ENCODE measurements at places on chromosomes 7 and 10.

DNA sequence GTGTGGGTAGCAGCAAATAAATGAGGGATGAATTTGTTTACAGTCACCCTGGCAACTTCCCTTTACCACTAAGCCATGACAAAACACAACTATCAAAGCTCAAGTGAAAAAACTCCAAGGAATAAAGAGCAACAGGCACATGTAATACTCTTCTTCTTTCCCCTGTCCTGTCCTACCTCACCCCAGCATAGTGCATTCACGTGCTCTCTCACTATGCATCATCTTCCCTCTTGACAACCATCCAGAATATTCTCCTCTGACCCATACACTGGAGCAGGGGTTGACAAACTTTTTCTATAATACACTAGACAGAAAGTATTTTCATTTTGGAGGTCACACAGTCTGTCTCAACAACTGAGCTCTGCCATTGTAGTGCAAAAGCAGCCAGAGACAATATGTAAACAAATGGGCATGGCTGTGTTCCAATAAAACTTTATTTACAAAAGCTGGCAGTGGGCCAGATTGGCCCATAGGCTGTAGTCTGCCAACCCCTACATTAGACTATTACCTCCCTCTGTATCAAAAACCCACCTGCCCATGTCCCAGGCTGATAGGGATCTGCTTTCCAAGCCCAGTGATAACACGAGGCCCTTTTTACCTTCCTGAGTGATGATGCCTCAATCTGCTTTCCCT is 354.5 kb downstream of the FGFR2 start:
- DNase-seq = no peak

- DNase-seq = no peak
Measured at GRCh38 chr7:28853150-28853549, 105.0 kb downstream of the TRIL start.

GRCh38 chr7:148973256-148973655 is 55.0 kb downstream of the PDIA4 start:
- DNase-seq = no peak

GRCh38 chr10:28676326-28676967 is 874 bp upstream of the BAMBI start:
- no peak for DNase-seq

GRCh38 chr10:35526746-35527145 is 78.4 kb upstream of the GJD4 start:
- no peak for DNase-seq

DNA sequence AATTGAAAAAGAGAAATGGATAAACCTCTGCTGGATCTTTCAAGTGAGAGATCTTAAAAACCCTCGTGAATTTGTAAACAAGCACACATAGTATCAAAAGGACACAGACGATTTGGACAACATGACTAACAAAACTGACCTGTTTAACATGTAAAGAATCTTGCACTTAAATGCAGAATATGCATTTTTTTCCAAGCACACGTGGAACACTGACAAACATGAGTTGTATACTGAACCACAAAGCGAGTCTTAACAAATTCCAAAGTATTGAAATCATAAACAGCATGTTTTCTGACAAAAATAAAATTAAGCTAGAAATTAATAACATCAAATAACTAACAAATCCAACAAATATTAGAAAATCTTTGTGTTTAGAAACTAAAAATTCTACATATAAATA is 65.0 kb upstream of the ZNF746 start:
- DNase-seq = no peak

DNA sequence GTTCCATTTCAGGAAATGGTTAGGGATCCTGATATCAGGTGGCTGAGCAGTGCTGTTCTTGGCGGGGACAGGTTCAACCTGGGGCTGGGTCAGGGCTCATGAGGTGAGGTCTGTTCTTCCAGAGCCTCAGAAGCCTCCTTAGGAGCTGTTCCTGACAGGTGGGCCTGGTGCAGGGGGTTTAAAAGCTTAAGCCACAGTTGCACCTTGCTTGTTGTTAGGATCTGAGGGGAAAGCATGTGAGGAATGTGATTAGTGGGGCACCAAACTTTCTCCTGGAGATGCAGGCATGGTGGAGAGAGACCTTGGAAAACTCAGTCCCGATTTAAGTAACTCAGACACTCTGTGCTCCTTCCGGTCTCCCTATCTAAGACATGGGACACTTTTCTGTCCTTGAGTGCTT is 18.7 kb upstream of the CRHR2 start:
- DNase-seq = no peak

DNA sequence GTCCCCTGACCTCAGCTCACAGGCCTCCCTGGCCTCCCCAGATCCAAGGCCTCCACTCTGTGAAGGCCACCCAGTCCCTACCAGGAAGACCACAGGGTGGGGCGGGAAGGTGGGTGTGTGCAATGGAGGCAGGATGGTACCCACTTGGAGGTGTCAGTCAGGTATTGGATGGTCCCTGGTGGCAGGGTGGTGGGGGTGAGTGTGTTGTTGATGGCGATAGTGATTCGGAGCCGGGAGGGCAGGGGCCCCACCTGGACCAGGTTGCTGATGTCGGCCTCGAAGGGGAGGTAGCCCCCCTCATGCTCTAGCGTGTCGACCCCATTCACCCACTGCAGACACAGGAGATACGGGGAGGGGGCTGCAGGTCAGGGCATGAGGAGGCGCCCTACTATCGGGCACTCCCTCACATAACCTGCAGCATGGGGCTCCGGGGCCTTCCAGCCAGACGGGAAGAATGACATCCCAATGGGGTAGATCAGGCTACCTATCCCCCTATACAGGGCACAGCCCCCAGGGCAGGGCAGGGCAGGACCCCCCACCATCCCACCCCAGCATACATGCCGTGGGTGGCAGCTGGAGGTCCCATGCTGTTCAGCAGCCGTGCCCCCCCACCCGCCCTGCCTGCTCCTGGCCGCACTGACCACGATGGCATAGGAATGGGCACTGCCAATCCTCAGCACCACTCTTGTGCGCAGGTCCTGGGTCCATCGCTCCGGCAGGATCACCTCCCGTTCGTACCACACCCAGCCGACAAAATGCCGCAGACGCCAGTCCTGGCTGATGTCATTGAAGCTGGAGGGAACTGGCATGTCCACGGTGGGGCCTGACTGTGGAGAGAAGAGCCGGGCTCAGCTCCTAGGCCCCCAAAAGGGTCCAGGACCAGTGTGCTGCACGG is 2.2 kb downstream of the GUSB start:
- DNase-seq = no peak

DNA sequence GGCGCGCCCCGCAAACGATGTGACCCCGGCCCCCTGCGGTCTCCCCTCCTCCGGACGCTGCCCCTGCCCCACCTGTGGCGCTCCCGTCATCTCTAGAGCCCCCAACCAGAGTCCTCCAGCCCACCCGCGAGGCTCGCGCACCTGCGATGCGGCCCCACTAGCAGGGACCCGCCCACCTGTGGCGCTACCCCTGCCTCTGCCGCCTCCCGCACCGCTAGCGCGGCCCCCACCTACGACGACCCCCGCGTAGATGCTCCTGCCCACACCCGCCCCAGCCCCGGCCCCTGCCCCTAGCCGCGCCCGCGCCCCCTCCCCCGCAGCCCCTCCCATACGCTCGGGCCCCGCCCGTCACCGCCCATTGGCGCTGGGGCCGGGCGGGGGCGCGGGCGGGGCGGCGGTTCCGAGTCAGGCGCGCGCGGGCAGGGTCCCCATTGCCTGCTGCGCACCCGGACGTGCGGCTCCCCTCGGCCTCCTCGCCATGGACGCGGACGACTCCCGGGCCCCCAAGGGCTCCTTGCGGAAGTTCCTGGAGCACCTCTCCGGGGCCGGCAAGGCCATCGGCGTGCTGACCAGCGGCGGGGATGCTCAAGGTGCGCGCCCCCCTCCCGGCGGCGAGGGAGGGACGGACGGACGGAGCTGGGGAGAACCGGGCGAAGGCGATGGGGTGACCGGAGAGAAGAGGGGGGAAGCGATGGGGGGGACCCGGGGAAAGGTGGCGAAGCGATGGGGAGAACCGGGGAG is at the start of gene PFKP:
TSS of gene PFKP (plus strand) at position 431 of the 741 bp plus-strand sequence. CDS start at position 479, 48 bp downstream.
- DNase-seq = peak; percentile 61

- no peak for DNase-seq
Measured at GRCh38 chr7:113083816-113084495, 2.7 kb downstream of the GPR85 start.

GRCh38 chr10:93198401-93199131 is 124.9 kb downstream of the CYP26A1 start:
- no peak for DNase-seq

GRCh38 chr7:70698219-70698832 is 433.6 kb upstream of the GALNT17 start:
- DNase-seq = no peak

GRCh38 chr7:99694912-99695304 is 15.1 kb upstream of the CYP3A5 start:
- no peak for DNase-seq

- no peak for DNase-seq
Measured at GRCh38 chr10:97065128-97065527, 120.6 kb downstream of the SLIT1 start.

DNA sequence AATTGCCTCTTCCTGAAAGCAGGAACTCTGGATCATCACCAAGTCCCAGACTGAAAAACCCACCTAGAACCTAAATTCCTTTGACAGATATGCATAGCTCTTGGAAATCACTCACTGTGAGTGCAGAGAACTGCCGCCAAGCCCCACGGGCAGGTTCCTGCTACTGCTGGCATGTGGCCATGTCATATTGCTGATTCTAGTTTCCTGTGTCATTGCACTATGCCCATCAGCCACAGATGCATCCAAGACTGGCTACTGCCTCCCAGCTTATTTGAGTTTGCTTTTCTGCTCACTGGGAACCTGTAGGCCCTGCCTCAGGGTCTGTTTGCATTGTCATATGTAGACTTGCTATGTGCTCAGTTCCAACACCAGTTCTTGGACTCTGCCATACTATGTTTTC is 786.0 kb downstream of the GRID1 start:
- no peak for DNase-seq

- DNase-seq = no peak
Measured at GRCh38 chr10:30553626-30554439, 75.7 kb downstream of the LYZL2 start.

DNA sequence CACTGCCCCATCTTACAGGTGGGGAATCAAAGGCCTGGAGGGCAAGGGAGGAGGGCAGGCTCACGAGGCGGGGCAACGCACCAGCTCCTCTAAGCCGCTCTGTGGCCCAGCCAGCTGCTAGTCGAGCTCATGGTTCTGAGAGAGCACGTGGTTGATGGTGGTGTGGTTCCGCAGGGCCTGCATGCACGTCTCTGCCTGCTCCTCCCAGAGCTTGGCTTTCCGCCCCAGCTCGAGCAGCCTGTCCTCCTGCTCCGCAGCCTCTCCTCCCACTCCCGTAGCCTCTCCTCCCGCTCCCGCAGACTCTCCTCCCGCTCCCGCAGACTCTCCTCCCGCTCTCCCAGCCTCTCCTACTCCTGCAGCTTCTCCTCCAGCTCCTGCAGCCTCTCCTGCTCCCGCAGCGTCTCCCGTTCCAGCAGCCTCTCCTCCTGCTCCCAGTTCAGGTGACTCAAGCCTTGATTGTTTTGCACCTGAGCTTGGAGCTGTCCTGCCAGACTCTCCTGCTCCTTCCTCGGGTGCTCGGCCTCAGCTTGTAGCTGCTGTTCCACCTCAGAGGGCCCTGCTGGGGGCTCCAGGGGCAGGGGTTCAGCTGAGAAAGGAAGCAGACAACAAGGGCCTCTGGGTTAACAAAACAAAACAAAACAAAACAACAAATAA is 19.1 kb upstream of the MTPAP start:
- DNase-seq = no peak

DNA sequence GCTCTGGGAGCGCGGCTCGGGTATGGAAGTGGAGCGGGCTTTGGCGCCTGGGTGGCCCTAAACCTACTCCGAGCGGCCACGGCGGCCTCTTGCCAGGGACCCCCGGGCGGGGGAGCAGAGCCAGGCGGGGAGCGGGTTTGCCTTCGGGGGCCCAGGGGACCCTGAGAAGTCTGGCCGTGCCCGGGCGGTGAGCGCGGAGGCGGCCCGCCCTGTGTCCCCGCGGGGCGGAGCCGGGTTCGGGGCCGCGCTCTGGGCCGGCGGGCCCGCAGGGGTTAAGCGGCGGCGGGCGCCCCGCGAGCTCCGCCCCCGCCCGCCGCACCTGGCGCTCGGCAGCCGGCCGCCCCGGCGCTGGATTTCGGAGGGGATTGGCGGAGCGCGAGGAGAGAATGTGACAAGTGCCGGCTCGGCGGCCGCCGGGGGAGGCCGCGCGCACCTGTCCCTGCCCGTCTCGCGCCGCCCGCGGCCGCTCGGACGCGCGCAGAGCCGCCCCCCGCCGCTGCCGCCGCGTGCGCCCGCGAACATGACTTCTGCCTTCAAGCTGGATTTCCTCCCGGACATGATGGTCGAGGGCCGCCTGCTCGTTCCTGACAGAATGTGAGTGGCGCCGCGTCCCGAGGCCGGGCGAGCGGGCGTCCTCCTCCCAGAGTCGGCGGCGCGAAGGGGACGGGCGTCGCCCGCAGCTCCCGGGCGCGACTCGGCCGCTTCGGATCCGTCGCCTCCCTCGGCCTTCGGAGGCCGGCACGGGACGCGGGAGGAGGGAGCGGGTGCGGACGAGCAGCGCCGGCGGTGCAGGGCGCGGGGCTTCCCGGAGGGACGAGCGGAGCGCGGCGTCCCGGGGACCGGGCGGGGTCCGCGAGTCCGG is at the start of gene CELF2:
TSS of gene CELF2 (plus strand) at position 303 of the 862 bp plus-strand sequence. CDS start at position 521, 218 bp downstream.
- DNase-seq = peak; percentile 26

GRCh38 chr10:32376097-32376496 is 29.1 kb upstream of the EPC1 start:
- DNase-seq = no peak

DNA sequence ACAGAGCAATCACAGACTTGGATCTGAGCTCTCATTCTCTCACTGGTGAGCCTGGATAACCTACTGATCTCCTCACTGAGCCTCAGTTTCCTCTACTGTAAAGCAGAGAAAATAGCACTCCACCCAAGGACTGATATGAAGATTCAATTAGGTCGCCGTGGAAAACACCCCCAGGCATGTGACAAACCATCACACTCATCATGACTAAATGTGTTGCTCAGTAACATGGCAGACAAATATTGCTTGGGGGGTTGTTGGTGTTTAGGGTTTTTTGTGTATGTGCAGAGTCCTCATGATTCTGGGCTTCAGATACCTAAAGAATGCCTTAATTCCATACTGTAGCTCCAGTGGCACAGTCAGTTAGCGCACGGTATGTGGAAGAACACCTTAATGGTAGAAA is 122.1 kb upstream of the TCF7L2 start:
- DNase-seq = no peak

GRCh38 chr10:128263891-128264688 is 137.9 kb upstream of the MKI67 start:
- peak; percentile 51 for DNase-seq

GRCh38 chr7:74240482-74240881 is 13.7 kb downstream of the RFC2 start:
- no peak for DNase-seq

- no peak for DNase-seq
Measured at GRCh38 chr7:1291357-1291689, 58.7 kb downstream of the UNCX start.

GRCh38 chr10:112296908-112297331 is 13.7 kb downstream of the TECTB start:
- DNase-seq = no peak
